Stimulated activated CD4-positive, alpha-beta T cell treated with anti-CD3 and anti-CD28 coated beads, TNF-alpha, amount 100 ng/mL, for 1 hour (primary cell): ENCODE measurements at places on chromosomes 5 and 9.

GRCh38 chr5:73902327-73903051 lies 276.5 kb downstream of the ARHGEF28 start:
- DNase-seq, result no peak

DNA sequence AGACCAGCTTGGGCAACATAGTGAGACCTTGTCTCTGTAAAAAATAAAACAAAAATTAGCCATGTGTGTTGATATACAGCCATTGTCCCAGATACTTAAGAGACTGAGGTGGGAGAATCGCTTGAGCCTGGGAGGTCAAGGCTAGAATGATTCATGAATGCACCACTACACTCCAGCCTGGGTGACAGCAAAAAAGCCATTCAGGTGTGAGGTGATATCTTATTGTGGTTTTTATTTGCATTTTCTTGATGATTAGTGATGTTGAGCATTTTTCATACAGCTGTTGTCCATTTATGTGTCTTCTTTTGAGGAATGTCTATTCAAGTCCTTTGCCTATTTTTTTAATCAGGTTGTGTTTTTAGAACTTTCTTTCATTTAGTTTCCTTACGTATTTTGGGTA lies 23.2 kb downstream of the MTAP start:
- no peak for DNase-seq

GRCh38 chr9:93473411-93473810 lies 20.0 kb upstream of the FAM120AOS start:
- DNase-seq, result no peak

DNA sequence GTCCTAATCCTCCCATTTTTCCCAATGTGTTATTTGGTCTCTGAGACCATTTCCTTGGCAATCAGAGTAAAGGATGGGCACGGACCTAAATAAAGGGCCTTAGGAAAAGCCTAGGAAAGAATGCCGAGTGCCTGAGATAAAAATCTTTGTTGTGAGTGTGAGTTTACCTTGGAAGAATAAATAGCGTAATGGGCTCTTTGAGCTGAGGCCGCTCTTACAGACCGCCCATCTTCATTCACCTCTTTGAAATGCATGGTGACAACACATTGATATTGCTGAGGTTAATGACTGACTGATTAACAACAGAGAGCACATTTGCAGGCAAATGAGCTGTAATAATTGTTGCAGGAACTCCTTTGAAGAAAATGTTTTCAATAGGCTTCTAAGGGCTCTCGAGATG lies 1967.1 kb upstream of the WWC1 start:
- DNase-seq, result no peak

GRCh38 chr5:81335946-81336345 lies 34.6 kb downstream of the ZCCHC9 start:
- no peak for DNase-seq

DNA sequence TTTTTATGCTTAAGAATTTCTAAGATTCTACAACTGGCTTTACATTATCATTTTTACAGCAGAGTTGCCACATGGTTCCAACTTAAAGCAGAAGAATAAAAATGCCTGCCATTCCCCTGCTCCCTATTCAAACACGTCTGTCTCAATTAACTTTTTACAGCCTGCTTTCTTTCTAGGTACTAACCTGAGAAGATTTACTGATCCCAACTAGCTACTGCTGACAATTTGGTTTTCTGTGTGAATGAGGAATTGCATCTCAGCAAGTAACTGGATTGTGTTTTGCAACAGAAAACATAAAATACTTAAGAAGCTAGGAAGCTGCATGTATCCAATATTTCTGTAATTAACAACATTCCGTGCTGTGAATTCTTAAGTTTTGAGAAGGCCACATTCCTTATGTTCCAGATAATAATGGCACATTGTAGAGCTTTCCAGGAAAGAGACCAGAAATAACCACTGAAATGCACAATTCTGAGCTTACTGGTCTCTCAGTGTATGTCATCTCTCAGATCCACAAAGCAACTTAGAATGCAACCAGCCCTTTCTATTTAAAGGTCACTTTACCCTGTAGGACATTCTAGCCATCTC lies 306.8 kb upstream of the NMUR2 start:
- DNase-seq, result no peak
